Dorsolateral prefrontal cortex (tissue), 122 donors: ENCODE measurements at places on chromosomes 6 and 20. TPM values are rescaled to one million over a fixed set of nuclear protein-coding genes. Genes with fewer than 3 reads are reported as not detected.

- DNase-seq: no peak
These were observed 474.1 kb downstream of the CD109 start for GRCh38 chr6:74170118-74170517.

GRCh38 chr6:56243518-56244070 lies 3.8 kb downstream of the COL21A1 start:
- DNase-seq: no peak

- no peak for DNase-seq
These were observed 1608.8 kb downstream of the GRIK2 start for GRCh38 chr6:103002282-103002681.

DNA sequence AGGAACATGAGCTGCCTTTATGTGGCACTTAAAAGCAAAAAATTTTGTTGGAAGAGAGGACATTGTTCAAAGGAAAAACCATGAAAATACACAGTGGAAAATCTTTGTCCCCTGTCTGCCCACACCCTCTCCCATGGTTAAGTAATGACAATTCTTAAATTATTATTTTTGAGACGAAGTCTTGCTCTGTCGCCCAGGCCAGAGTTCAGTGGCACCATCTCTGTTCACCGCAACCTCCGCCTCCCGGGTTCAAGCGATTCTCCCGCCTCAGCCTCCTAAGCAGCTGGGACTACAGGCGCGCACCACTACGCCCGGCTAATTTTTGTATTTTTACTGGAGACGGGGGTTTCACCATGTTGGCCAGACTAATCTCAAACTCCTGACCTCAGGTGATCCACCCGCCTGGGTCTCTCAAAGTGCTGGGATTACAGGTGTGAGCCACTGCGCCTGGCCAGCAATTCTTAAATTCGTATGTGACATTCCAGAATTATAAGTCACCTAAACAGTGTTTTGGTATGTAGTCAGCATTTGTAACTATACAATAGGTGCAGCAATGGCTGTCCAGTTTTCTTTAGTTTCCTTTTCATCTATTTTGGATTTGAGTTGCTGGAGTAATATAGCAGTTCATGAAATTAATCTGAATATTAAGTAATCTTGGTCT lies 636 bp upstream of the SSR1 start:
- DNase-seq: no peak

DNA sequence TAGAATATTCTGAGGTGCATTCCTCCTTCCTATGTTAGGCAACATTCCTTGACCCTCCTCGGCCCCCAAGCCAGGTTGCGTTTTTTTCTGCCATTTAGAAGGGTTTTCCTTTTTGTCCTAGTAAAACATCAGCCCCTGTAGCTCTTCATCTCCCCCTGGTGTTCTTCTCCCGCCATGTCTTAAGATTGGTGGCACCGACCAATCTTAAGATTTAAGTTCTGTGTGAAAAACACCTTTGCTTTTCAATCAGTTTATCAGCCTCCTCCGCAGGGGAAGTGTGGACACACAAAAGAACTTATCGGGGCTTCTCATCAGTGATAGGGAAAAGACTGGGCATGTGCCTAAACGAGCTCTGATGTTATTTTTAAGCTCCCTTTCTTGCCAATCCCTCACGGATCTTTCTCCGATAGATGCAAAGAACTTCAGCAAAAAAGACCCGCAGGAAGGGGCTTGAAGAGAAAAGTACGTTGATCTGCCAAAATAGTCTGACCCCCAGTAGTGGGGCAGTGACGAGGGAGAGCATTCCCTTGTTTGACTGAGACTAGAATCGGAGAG lies 719 bp upstream of the EDN1 start:
- DNase-seq: no peak

DNA sequence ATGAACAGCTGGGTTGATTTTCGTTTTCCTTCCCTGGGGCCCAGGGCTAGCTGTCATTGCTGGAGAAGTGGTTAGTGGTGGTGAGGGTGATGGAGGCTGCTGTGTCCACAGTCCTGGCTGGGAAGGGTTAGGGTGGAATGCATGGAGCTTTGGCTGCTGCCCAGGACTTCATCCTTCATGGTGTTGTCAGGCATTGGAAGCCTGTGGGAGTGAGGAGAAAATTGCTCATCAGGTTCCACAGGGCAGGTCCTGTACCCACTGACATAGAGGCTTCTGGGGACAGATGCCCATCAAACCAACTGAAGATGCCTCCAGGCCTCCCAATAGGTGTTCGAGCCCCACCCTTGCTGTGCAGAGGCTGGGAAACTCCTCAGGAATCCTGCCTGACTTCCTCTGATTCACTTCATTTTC lies 262.4 kb upstream of the SUPT3H start:
- no peak for DNase-seq

DNA sequence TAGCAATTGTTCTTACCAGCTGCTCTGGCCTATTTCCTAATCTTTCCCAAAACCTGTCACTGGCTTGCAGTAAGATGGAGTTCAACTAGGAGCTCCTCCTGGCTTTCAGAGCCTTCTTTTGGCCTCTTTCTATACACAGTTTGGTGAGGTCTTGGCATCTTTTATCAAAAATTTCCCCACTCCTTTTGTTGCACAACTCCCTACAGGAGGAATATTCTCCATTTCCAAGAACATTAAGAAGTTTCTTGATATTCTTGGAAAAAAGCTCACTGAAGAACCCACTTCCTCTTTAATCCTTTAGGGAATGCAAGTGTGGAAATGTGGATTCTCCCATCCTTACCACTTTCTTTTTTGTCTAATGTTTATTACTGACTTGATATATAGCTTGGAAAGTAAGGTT lies 171.3 kb upstream of the KCNK16 start:
- DNase-seq: no peak

MEP1A gene
- not detected for total RNA-seq

DLK2 gene
- total RNA-seq: 8.6 TPM

UBE2C gene
- total RNA-seq: 1.1 TPM
